Stimulated activated CD8-positive, alpha-beta memory T cell treated with anti-CD3 and anti-CD28 coated beads, Interleukin-15, amount 100 ng/mL, for 4 hours (primary cell): ENCODE measurements at places on chromosomes 7 and 10.

- DNase-seq, result no peak
Observed at GRCh38 chr7:129782818-129783583, 169.8 kb downstream of the UBE2H start.

DNA sequence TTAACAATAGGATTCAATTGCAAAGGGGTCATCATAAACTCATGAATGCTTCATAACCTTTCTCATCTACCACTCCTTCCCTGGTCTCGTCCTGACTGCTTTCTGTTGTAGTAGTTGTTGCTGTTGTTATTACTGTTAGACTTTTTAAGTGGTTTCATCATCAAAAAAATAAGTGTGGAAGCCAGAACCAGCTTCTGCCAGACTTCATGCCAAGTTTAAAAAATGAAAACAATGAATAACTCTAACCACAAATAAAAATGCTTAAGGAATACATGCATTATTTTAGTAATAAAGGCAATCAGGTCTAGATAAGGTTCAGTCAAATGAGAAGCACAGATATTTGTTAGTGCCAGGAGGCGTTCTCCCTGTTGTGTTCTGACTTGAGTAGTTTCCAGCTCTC is 85.4 kb downstream of the PCLO start:
- no peak for DNase-seq

DNA sequence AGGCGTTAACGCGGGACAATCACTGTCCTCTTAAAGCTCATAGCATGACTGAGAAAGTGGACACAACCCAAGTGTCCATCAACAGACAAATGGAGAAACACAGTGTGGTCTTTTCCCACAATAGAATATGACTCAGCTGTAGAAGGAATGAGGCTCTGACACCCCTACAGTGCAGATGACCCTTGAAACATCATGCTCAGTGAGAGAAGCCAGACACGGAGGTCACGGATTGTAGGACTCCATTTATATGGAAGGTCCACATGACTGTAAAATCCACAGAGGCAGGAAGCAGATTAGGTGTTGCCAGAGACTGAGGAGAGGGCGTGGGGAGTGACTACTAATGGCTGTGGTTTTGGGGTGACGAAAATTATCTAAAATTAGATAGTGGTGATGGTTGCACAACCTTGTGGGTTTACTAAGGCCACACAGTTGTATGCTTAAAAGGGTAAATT is 6.1 kb upstream of the NCAPG2 start:
- DNase-seq, result no peak

DNA sequence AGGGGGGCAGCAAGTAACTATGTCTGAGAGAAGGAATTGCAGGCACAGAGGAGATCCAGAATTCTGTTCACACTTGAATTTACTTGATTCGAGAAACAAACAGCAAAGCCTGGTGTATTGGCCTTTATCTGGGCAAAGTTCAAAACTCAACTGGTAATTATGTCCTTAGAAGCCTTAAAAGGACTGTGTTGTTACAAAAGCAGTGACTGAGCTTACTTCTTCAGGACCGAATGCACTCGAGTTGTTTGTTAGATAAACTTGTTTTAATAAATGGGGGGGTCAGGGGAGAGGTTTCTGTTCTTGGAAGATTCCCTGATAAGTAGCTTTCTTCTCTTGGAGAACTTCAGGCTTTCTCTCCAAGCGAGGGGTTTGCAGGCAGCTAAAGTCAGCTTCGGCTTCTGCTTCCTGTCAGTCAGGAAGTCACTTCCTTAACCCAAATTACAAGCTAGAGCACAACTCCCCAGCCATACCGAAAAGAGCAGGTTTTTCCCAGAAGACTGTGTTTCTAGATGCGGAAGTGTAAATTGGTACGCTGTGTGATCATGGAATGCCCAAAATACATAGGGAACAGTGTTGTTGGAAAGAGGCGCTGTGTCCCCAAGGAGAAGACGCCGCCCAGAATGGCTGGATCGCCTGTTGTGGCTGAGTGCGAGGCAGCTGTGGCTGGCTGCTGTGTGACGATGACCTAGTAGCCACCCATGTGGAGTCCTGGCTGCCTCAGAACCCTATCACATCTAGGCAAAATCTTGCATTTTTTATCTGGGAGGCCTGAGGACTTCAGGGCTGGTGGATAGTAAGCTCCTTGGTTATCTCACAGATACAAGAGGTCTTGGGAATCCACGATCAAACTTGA is 110.4 kb downstream of the TCF7L2 start:
- no peak for DNase-seq

DNA sequence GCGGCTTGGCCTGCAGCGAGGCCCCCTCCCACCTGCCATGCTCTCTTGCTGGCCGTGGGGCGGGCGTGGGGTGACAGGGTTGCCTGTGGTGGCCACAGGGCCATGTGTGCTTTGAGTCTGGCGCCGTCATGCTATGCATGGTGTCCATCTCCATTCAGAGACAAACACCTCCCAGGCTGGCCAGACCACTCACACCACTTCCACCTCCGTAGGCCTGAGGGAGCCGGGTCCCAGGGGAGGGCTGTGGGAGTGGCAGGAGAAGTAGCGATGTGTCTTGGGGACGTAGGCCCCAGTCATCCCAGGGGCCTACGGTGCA is 65.5 kb downstream of the DNAJB6 start:
- no peak for DNase-seq

- no peak for DNase-seq
Observed at GRCh38 chr10:1372212-1372611, 316.0 kb downstream of the WDR37 start.

- no peak for DNase-seq
Observed at GRCh38 chr10:84551437-84552120, 223.2 kb downstream of the CCSER2 start.

DNA sequence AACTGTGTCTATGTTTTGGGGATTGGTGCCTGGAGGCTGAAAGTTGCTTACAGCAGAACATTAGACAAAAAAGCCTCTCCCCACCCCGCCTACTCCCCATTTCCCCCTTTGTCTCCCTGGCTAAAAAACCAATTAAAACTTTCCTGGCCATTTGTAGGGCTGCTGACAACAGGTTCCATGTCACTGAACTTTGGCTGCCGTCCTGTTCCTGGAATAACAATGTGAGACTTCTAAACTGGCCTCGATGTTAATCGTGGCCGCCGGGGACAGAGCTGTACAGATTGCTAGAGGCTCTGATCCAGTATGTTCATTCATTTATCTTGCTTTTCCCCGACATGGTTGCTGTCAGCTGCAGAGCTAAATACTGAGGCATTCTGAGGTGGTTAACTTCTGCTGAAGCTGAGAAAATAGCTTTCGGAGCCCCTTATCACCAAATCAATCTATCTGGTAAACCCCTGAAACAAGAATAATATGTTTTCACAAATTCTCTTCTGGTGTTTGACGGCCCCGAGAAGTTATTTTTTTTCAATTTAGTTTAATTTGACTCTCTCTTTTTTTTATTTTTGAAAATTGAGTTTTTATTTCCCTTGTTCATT is 271.6 kb downstream of the GFRA1 start:
- no peak for DNase-seq

GRCh38 chr10:35705671-35706070 is 63.6 kb upstream of the FZD8 start:
- no peak for DNase-seq

GRCh38 chr7:93036807-93037206 is 81.0 kb downstream of the SAMD9 start:
- no peak for DNase-seq

GRCh38 chr10:67818323-67818722 is 19.7 kb downstream of the DNAJC12 start:
- DNase-seq, result no peak

GRCh38 chr7:157423348-157423747 is 86.5 kb downstream of the DNAJB6 start:
- no peak for DNase-seq

DNA sequence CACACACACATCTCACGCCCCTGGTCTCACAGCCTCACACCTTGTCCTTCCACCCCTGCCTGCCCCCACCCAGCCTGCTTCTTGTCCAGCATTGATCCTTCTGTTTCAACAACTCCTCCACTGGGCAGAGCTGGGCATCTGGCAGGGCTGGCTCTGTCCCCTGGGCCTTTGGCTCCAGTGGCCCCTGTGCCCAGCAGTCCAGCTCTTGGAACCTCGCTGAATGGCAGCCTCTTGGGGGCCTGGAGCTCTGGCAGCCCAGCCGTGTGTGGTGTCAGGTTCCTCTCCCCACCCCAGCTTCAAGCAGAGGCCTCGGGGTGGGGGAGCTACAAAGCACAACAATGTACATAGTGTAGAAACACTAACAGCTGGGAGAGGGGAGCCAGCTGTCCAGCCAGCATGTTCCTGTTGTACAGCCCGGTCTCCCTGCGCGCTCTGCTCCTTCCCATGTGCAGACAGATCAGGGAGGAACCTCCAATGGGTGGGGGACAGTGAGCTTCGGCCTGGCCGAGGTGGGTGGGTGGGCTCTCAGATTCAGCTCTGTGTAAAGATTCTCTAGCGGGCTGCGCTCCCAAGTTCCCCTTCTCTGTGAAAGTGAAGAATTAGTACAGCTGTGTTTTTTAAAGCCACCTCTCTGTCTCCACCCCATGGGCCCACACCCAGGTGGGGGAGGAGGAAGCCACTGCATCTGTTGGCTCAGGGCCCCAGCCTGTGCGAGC is 19.4 kb downstream of the ZMIZ2 start:
- no peak for DNase-seq

GRCh38 chr10:80296942-80297341 is 7.5 kb upstream of the MAT1A start:
- DNase-seq, result no peak

DNA sequence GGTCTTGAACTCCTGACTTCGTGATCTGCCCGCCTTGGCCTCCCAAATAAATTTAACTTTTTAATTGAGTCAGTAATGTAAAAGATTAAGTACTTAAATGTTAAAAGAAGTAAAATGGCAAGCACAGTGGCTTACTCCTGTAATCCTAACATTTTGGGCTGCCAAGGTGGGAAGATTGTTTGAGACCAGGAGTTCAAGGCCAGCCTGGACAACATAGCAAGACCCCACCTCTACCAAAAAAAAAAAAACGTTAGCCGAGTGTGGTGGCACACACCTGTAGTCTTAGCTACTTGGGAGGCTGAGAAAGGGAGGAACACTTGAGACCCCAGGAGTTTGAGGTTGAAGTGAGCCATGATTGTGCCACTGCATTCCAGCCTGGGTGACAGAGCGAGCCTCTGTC is 26.1 kb downstream of the PHTF2 start:
- no peak for DNase-seq

DNA sequence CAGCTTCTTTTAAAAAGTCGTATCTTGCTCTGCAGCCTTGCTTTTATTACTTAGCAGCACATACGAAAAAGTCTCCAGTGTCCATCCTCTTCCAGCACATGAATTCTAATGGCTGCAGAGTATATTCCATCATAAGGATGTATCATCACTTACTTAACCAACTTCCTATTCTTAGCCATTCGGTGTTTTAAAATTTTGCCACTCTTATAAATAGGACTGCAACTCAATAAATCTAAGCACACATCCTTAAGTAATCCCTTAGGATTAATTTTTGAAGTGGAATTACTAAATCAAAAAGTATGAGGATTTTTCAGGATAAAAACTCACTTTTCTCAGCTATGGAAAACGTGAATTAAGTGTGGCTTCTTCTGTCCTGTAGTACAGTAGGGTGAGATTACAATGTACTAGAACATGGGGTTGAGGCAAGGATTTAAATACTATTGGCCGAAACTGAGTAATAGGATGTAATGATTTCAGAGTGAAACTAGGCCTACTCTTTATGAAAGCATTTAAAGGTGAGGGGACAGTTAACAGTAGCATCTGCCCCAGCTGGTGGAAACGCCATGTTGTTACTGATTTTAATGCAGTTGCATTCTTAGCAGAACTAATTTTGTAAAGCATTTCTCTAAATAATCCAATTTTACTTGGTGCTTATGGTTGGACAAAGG is 1035.5 kb downstream of the LRMDA start:
- DNase-seq, result no peak

DNA sequence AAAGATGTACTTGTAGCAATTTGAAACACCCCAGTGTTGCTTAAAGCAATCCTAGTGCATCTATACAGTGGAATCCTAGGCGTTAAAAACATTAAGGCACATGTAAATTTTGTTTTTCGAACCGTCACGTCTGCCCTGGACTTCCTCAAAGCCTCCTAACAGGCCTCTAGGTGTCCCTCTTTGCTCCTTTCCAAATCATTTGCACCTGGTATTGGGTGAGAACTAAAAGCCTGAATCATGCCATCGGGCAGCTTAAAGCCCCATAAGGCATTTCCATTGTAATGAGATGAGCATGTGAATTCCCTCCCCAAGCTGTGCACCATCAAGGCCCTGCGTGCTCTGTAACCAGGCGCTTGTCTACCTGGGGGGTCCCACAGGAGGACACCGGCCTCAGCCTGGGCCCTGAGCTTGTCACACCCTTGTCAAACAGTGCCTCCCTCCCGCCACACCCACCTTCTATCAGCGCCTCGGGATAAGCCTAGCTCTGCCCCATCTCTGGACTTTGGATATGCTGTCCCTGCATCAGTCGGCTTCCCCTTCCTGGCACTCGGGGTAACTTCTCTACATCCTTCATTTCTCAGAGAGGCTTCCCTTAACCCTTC is 89.2 kb downstream of the WDR11 start:
- DNase-seq, result no peak

DNA sequence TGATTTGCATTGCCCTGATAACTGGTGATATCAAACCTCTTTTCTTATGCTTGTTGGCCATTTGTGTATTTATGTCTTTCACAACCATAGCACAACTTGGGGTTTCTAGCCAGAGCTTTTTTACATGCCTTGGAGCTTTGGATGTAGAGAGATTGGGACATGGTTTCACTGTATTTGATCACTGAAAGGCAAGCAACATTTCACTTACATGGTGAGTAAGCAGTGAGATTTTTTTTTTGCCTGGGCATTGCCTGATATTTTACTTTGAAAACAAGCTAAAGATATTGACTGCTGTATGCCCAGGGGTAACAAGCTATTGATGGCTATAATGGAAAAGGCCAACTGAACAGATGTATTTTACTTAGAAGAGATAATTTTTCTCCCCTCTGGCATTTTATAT is 259.0 kb downstream of the PHTF2 start:
- no peak for DNase-seq

GRCh38 chr10:100100651-100101184 is 19.0 kb upstream of the CPN1 start:
- DNase-seq, result no peak

DNA sequence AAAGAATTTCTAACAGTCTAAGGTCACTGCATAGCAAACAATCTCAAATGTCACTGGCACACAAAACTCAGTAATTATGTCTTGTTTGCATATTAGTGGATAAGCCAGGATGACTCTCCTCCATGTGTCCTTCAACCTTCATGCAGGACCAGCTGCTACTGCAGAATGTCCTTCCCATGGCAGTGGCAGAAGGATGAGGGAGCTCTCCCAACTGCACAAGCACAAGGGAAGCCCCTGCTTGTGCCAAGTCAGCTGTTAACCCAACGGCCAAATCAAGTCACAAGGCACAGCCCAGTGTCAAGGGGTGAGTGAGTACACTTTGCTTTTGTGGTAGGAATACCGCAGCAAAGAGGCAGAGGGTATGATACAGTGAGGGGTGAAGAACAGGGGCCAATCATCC is 59.3 kb upstream of the VWC2 start:
- no peak for DNase-seq

- DNase-seq, result no peak
Observed at GRCh38 chr10:23364378-23364777, 19.8 kb upstream of the C10orf67 start.

GRCh38 chr7:74355091-74355490 is 65.9 kb downstream of the CLIP2 start:
- DNase-seq, result no peak

GRCh38 chr10:88966797-88967196 is 14.2 kb upstream of the ACTA2 start:
- DNase-seq, result no peak

GRCh38 chr10:1377231-1377630 is 321.0 kb downstream of the WDR37 start:
- DNase-seq, result no peak
